ENCODE measurements at places on chromosomes 11 and 22. TPM values are rescaled to one million over a fixed set of nuclear protein-coding genes. Genes with fewer than 3 reads are reported as not detected.

DNA sequence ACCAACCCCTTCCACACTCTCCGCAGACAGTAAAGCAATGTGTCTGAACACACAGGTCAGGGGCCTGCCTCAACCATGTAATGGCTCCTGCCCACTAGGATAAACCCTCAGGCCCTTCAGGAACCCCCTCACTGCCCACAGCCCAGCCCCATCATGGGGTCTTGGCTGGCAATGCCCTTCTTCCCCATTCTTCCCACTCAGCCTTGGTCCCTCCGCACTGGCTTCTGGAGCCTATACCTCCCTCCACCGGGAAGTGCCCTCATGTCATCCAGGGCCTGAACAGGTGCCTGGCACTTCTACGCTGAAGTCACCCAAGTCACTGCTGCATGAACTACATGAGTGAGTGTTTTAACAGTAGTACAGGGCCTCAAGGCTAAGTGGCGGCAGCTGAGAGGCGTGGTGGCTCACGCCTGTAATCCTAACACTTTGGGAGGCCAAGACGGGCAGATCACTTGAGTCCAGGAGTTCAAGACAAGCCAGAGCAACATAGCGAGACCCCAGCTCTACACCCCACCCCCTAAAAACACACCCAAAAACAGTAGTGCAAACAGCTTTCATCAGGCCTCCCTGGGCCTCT lies 74.8 kb upstream of the PITPNB start:
- no peak for ATAC-seq

TPH1 gene
- 0.08 TPM for total RNA-seq

DNA sequence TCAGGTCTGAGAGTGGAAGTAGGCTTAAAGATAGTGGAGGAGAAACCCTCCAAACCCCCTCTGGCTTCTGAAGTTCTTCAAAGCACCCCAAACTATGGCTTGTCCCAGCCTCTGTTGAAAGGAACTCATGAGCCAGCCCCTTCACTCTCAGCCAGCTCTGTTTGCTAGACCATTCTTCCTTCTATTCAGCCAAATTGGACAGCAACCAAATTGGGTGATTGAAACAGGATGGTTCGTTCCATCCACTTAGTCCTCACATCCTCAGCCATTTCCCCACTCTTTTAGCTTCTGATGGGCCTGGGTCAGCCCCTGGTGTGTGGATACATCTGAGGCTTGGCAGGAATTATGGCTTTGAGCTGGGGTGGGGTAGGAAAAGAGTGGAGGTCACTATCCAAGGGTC lies 4.5 kb downstream of the HTR3A start:
- no peak for ATAC-seq

DNA sequence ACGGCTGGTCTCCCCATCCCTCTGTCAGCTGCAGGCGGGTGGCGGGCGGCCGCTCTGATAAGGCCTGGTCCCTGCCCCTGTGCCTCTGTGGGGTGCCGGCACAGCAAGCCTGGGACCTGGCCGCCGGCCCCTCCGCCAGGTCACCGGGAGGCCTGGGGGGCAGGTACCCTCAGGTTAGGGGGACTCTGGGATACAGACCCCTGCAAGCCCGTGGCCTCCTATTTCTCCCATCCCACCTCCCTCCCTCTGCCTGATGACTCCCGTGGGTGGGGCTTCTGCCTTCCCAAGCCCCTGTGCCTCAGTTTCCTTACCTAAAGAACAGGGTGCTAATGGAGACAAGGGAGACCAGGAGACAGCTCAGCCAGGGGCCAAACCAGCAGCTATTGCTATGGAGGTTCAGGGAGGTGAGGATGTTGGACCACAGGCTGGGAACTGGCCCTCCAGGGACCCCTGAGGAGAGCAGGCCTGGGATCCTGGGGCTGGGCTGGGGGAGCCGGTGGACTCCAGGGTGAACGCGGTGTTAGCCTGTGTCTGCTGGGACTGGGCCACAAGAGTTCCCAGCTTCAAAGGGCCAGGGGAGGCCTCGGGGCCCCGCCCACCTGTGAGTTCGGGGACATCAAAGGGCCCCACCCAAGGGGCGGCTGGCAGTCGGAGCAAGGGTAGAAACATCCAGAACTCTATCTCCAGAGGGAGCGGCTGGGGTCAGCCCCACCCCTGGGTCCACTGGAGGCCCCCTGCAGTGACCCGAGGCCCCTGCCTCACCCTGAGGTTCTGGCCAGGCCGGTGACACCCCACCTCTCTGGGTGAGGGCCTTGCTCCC lies 32.0 kb upstream of the TH start:
- ATAC-seq, result no peak

- ATAC-seq, result no peak
Measured at GRCh38 chr11:126146454-126147192, 64.8 kb downstream of the RPUSD4 start.

DNA sequence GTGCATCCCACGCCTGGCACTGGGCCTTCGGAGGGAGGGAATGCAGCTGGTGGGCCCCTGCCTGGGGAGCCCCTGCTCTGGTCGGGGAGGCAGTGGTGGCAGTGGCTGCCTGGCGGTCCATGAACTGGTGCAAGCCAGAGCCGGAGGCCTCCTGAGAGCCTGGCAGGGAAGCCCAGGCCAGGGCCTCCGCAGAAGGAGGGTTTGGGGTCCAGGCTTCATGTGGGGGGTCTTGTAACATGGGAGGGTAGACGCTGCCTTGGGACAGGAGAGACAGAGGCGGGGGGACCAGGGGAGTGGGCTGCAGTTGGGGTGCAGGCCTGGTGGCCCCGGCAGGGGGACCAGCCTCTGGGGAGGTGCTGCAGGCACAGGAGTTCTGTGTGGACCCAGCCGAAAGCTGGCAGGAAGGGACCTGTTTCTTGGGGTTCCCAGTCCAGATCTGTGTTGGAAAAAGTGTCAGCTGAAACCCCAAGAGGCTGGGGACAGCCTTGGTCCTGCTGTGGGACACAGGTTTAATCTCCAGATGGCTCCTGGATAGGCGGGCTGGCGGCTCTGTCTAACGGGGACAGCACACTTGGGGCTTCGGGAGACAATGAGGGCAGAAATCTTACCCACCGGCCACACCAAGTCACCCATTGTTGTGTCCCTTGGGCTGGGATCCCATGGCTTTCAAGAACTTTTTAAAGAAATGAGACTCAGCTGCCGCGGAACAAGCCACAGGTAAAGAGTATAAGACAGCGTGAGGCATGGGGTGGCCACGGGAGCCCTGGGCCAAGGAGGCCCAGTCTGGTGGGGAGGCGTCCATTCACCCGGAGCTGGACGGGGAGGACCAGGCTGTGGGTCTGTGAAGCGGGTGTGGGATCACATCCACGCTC lies 73.5 kb downstream of the KCNQ1 start:
- no peak for ATAC-seq

- no peak for ATAC-seq
Measured at GRCh38 chr22:27370269-27370668, 431.3 kb downstream of the MN1 start.

LARGE1 gene
- total RNA-seq, result 6.2 TPM

GRCh38 chr11:47889714-47890441 lies 41.7 kb upstream of the NUP160 start:
- ATAC-seq, result no peak

ZNF70 gene
- 1.4 TPM for total RNA-seq

GRCh38 chr11:93501856-93502255 lies 41.3 kb downstream of the SMCO4 start:
- no peak for ATAC-seq

- ATAC-seq, result no peak
Measured at GRCh38 chr11:13278609-13279486, 1.3 kb downstream of the BMAL1 start.

UNC93B1 gene
- 15.7 TPM for total RNA-seq

DNA sequence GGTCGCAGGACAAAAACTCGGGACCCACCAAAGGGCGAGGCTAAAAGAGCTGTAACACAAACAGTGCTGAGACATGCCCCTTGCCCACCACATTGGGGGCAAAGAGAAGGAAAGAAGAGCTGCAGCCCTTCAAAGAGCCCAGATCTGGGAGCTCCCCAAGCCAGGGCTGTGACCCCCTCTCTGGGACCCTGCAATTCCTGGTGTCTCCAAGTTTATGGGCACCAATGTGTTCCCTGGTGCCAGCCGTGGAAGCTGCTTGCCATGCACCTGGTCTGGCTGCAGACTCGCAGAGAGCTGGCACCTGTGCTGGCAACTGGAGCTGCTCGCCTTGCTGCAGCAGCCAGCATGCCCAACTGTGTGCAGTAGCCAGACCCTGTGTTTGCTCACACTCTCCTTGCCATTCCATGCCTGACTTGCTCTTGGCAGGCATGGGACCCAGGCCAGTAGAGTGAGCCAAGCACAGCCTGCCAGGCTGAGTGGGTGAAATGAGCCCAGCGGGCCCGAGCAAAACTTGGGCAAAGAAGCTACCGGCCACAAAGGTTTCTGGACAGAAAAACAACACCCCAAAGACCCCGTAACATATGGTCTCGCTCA lies 16.0 kb downstream of the RRP8 start:
- ATAC-seq, result peak; percentile 37

GRCh38 chr22:30695351-30695851 lies 727 bp downstream of the OSBP2 start:
- ATAC-seq, result peak; percentile 26

GRCh38 chr11:121657146-121657545 lies 204.4 kb upstream of the SORL1-AS1 start:
- no peak for ATAC-seq

GRCh38 chr11:2465202-2466068 lies 20.6 kb downstream of the KCNQ1 start:
- ATAC-seq, result no peak

P2RX6 gene
- total RNA-seq, result 0.64 TPM

GRCh38 chr11:57638005-57638781 lies 11.5 kb downstream of the YPEL4 start:
- ATAC-seq, result peak; percentile 69

DNA sequence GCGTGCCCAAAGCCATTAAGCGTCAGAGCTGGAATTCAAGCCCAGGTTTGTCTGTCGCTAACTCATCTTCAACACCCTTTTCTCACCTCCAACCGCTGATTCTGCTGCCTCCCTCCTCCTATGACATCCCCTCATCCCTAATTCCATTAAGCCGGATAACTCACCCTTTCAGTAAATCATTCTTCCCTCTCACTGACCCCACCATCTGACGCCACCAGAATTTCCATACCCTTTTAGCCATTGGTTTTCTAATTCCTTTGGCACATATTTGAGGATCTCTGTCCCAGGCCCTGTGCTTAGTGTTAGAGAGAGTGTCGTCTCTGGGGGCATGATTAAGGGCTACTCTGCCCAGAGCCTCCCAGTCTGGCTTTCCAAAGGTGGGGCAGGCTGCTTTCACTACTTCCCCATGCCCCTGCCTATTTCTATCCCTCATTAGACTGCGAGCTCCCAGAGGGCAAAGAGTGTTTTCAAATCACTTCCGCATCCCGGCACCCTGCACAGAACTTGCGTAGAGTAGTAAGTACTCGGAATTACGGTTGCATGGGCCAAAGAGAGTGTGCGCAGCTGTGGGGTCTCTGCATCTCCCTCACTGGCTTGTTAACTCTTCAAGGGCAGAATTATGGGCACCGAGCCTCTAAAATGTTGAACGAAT lies 3.9 kb downstream of the KLHL35 start:
- no peak for ATAC-seq

GRCh38 chr11:8258784-8259183 lies 4.9 kb downstream of the LMO1 start:
- peak; percentile 83 for ATAC-seq

ASCL2 gene
- total RNA-seq, result 2.0 TPM

DNA sequence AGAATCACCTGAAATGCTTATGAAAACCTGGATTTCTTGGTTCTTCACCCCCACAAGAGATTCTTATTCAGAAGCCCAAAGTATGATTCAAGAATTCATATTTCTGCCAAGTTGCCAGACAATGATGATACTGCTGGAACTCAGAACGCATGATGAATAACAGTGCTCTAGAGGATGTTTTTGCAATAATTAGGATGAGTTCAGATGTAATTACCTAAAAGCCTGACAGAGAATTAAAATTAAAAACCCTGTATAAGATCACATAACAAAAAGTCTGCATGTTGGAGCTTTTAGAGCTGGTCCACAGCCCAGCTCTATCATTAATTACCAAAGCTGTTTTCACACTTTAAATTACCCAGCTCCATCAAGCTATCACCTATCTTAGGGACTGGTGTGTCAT lies 211.8 kb downstream of the LUZP2 start:
- no peak for ATAC-seq

DNA sequence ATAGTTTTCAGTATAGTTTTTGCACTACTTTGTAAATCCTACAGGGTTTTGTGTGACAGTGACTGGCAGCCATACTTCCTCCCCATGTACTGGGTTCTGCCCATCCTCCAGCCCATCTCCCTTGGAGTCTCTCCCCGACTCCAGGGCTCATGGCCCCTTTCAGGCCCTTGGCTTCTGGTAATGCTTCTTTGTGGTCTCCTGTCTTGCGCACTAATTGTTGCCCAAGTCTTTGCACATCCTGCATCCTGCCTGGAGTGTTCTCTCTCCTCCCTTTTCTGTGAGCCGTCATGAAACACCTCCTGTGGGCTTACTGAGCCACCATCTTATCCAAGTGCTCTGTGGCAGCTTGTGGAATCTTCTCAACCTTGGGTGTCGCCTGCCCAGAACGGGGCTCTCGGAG lies 11.4 kb upstream of the KCNQ1OT1 start:
- no peak for ATAC-seq

GRCh38 chr11:3952715-3953114 lies 97.3 kb downstream of the STIM1 start:
- ATAC-seq, result no peak
